OCI-M1 (cell line): ENCODE measurements at places on chromosomes 2 and 18.

- DNase-seq = no peak
Measured at GRCh38 chr18:1018181-1018681, 113.6 kb downstream of the ADCYAP1 start.

GRCh38 chr2:166060191-166060590 is 67.6 kb downstream of the SCN1A start:
- DNase-seq = no peak

DNA sequence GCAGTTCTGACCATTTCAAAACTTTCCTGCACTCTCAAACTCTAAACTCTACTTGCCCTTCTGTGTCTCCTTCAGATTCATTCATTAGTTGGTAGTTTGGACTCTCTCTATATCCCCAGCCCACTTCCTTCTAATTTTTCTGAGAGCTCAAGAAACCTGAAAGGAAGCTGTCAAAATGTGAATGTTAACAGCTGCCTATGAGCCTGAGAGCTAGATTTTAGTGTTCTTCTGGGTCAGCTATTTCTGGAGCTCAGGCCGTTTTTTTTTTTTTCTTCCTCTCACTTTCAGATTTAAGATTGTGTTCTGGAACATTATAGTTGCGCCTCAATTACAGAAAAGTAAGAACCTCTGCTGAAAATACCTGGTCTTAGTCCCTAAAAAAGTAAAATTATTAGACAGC is 73.1 kb downstream of the RTN4 start:
- DNase-seq = no peak

- DNase-seq = no peak
Measured at GRCh38 chr18:13256444-13257305, 38.1 kb downstream of the LDLRAD4 start.

DNA sequence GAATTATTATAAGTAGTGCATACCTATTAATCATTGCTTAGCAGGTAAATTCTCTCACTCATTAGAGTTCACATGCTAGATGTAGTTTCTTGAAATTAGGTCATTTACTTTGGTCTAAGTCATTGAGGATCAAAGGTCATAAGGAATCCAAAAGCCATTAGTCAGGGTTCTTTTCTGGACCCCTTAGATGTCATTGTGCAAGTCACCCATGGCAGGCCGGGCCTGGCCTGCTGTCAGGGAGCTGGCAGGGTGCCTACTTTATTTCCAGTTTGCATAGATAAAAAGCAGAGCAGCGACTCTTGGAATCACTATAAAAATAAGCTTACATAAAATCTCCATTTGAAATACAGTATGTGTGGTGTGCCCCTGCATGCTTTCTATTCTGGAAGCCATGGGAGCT is 91.3 kb downstream of the MEIS1 start:
- DNase-seq = no peak

DNA sequence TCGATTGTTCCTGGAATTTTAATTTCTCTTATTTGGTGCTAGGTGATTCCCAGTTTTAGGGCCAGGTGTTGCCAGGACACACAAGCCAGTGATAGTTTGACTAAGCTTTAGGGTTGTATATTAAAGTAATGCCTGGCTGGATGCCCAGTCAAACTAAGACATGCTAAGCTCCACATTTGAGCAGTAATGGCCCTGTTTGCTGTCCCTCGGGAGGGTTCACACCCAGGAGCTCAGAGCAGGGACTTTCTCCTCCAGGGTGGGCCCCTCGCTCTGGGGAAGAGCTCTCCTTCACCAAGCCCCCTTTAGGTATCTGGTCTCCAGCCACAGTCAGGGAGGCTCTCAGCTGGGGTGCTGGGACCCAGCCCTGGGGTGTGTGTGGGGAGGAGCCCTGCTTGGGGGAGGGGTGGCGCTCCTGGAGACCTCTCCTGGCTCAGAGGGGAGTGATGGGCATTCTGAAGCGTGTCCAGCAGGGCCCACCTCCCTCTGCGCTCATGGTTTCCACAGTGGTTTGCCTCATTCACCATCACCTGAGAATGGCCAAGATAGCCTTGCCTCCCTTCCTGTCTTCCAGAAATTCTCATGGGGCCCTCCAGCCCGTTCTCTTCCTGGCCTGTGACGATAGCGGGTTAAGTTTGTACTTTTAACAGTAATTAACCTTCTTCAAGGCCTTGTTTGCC is 31.7 kb downstream of the INPP4A start:
- no peak for DNase-seq

- no peak for DNase-seq
Measured at GRCh38 chr18:60554967-60555366, 182.4 kb upstream of the MC4R start.

GRCh38 chr2:233700028-233700635 is 7.4 kb downstream of the UGT1A6 start:
- peak; percentile 73 for DNase-seq

DNA sequence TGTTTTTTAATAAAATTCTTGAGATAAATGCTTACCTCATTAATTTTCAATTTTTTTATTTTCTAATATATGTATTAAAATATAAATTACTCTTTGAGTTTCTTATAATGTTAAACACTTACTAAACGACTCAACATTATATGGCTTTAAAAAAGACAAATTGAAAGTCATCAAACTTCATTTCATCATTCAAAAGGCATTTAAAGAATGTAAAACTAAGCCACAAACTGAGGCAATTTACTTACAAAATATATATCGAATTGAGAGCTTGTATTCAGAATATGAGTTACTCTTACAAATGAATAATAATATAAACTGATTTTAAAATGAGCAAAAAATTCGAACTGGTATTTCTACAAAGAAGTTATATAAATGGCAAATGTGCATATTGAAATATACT is 1262.2 kb upstream of the PIK3C3 start:
- DNase-seq = no peak

- DNase-seq = no peak
Measured at GRCh38 chr2:58562276-58562675, 321.2 kb upstream of the FANCL start.

DNA sequence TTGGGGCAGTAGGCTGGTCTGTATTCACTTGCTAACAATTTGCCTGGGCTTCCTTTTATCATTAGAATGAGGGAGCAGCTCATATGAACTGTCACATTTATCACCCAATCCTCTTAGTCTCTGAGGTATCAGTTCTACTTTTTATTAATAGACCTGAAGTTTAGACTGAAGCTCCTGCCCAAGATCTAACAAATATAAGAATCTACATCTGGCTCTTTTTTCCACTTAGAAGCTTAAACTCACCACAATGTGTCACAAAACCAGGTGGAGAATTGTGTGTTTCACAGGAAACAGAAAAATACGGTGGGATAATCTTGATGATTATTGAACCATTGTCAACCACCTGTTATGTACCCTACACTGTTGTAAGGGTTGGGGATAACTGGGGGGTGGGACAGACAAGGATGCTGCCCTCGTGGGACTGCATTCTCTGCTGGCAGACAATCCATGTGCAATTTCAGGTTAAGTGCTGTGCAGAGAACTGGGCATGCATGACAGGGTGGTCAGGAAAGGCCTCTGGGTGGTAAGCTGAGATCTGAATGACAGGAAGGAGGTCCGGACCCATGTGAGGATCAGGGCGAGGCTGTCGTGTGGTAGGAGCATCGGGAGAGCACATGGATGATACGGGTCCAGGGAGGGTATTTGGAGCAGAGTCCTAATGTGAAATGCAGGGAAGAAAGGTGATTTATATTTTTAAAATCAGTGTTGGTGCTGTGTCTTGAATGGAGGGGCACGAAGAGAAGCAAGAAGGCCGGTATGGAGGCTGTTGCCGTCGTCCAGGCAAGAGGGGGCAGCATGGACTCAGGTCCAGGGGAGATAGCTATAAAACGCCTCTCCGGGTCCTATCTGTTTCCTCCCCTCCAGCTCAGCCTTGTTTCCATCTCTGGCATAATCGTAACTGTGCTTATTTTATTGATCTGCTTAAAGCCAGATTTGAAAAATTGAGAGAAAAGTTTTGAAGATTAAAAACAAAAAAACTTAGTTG is 17.6 kb downstream of the MYL12B start:
- DNase-seq = no peak

DNA sequence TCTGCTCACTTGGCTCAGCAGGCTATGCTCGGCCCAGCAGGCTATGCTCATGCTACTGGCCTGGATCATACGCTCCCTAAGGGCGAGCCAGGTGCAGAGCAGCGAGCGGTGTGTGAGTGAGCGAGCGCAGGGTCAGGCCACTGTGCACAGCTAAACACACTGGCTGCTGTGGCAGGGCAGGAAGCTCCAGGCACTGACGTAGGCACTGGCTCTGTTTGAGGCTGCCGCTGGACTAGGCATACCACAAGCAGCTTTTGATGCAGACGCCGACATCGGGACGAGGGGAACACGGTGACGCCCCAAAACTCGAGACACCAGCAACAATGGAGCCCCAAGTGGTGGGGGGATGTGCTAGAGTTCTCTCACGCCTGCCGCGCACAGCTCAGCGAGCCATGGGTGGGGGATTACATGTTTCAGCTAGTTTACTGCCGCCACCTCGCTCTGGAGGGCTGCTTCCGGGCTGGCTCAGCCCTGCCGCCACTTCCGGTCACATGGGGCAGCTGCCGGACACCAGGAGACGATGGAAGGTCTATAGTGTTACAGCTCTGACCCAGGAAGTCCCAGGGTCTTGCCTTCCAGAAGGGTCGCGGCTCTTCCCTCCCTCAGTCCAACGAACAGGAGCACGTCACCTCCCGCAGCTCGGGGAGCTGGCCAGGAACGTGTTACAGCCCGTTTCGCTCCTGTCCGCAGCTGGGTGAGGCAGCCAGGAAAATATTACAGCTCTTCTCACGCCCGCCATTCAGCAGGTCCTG is 1176.9 kb upstream of the LRRTM1 start:
- DNase-seq = peak; percentile 54

DNA sequence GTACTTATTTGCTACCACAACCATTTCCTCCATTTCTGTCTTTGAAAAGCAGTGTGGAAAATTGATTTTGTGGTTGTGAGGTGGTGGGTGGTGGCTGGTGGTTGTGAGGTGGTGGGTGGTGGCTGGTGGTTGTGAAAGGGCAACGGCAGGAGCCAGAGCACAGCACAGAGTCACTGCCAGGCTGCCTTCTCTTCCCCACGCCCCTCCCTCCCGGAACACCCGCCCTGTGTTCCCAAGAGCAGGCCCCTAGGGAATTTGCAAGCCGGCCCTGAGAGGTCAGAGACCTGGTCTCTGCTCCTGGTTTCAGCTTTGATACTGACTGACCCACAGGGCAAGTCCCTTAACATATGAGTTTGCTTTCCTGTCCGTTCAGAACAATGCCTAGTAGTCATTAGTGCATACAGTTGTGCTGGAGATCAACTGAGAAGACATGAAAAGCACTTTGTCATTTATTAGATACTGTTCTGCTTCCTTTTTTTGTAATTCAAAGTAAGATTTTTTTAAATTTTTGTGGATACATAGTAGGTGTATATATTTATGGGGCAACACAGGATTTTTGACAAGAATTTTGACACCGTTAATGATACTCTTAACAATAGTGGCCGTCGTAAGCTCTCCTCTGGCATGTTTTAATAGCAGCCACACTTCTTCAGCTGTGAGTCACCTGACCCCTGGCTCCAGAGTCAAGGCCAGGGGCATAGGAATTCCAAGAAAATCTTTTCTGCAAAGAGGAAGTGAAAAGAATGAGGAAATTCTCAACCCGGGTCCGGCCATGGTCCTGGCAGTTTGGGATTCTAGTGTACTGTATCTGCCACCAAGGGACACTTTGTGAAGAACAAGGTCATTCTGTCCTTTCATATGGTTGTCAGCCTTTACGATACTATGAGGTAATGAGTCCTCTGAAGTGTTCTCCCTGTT is 53.2 kb downstream of the ITGA6 start:
- peak; percentile 49 for DNase-seq

DNA sequence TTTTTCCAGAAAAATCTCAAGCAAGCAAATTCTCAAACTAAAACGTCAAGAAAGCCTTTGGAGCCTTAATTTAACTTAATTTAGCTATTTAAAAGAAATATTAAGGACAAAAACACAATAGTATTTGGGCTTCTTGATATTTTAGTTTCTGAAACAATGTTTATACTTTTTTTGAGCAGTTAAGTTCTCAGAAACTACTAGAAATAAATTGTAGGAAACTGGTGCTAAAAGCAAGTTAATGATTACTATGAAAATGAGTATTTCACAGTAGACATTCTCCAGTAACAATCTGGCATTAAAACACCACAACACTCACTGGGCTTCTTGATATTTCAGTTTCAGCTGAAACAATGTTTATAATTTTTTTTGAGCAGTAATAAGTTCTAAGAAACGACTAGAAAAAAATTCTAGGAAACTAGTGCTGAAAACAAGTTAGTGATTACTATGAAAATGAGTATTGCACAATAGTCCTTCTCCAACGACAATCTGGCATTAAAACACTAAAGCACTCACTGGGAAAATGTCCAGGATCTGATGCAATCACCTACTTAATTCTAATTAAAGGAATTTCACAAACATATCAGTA is 45.1 kb downstream of the TRAK2 start:
- DNase-seq = peak; percentile 96

GRCh38 chr2:221521233-221521845 is 50.8 kb downstream of the EPHA4 start:
- no peak for DNase-seq

- DNase-seq = peak; percentile 36
Measured at GRCh38 chr2:27720004-27720551, 51.4 kb upstream of the MRPL33 start.

- no peak for DNase-seq
Measured at GRCh38 chr18:79552696-79553095, 126.9 kb upstream of the CTDP1 start.

- no peak for DNase-seq
Measured at GRCh38 chr2:217833439-217833838, 169.4 kb downstream of the TNS1 start.

- DNase-seq = no peak
Measured at GRCh38 chr2:198004921-198005829, 200.8 kb downstream of the PLCL1 start.

GRCh38 chr18:76791106-76791505 is 31.3 kb upstream of the ZNF236 start:
- no peak for DNase-seq

DNA sequence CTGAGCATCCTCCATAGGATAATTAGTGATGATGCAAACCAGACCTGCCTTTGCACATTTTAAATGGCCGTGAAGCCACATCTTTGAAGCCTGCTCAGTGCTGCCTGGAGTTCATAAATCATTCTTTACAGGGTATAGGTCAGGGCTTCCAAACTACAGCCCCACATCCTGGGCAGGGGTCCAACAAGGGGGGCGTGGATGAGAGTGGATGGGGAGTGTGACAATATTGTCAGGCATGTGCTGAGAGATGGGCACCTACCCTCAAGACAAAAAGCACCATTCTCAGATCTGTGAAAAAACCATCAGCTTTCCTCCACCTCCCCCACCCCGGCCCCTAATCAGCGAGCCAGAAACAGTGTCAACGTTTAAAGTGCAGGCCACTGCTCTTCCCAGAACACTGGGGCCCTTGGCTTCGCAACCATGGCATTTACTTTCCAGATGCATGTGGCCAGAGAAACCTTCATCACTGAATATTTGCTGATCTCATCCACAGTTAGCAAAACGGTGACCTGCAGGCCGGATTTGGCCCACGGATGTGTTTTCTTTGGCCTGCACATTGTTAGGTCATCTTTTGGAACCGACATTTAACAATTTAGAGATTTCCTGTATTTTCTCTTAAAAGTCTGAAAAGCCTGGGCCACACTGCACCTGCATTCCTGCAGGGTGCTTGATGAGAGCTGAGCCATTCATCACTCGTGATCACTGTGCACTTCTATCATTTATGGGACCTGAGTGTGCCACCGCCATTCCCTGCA is 130.7 kb downstream of the ANKRD44 start:
- DNase-seq = no peak
